ENCODE measurements at places on chromosomes 2 and 18.

- no peak for DNase-seq
Measured at GRCh38 chr2:49032936-49033335, 121.4 kb downstream of the FSHR start.

- DNase-seq, result no peak
Measured at GRCh38 chr2:24182507-24182906, 7.7 kb downstream of the FAM228A start.

DNA sequence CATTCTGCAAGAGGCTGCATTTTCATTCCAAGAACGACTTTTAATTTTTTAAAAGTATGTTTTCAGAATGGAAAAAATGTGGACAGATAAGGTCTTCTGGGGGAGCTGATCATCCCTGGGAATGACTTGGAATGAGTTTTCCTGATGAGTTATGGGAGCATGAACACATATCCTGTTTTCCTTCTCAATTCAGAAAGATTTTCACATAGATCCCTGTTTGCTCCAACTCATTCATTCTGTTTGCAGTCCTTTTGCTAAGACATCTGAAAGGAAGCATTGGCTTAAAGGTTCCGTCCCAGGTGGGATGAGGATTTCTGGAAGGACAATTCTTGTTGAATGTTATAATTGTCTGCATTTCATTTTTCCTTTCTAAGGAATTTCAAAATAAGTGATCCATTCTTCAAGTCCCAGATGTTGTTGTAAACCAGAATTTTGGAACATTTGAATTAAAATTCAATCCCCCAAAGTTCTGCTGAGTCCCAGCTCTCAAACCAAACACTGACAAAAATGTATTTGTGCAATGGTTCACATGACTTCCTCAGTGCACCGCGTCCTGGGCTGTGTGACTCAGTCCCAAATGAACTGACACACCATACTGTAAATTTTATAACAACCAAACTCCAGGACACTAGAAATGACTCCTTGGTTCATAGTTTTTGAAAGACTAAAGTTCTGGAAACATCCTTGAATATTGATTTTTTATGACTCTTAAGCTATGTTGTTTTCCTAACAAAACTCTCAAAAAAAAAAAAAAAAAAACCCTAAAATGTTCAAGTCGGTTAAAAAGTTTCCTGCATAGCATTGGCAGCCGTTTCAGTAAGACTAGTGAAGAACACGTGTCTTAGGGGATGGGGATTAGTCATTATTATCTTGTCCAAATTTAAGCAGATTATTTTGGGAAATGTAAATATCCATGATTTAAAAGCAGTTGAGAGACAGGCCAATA is 281.8 kb upstream of the TCF4 start:
- DNase-seq, result no peak

DNA sequence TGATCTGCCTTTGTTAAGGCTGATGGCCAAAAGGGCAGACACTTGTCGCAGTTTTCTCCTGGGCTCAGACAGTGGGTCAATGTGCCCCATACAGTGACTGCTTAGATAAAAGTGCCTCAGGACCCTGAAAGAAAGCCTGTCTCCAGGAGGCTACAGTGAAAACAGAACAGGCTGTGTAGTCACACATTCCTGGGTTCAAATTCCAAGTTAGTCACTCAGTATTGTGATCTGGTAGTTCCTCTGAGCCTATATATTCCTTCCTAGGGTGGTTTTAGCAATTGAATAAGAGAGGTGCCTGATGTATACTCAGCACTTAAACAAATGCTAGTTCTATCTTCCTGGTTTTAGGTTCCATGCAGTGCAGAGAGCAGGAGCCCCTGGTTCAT is 54.4 kb downstream of the RPL37A start:
- DNase-seq, result no peak

- DNase-seq, result no peak
Measured at GRCh38 chr2:18299423-18300212, 260.8 kb downstream of the RDH14 start.

- DNase-seq, result no peak
Measured at GRCh38 chr2:70095720-70096670, 8.7 kb downstream of the PCBP1 start.

DNA sequence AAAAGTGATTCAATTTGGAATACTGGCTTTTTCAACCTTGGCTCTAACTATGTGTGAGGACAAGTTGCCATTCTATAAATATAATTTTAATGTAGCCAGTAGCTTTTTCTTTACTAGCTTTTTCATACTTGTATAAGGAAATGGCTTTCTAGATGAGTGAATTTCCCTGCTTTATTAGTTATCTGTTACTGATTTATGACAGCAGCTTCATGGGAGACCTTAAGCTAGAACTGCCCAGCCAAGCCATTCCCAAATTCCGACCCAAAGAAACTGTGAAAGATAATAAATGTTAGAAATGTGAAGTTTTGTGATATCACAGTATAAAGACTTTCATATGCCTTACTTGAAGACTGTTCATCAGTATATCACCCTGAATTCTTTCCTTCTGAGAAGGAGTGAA is 32.3 kb downstream of the BABAM2 start:
- DNase-seq, result no peak

- DNase-seq, result no peak
Measured at GRCh38 chr2:99854236-99854852, 288.0 kb downstream of the AFF3 start.
